ENCODE measurements at places on chromosomes 6 and 20.

- no peak for DNase-seq
Observed at GRCh38 chr6:118933855-118934460, 1.0 kb downstream of the MCM9 start.

- no peak for DNase-seq
Observed at GRCh38 chr6:166471797-166472260, 89.1 kb upstream of the MPC1 start.

GRCh38 chr20:22799687-22800086, 215.3 kb upstream of the FOXA2 start:
- DNase-seq: no peak

- no peak for DNase-seq
Observed at GRCh38 chr6:11702089-11702488, 76.5 kb downstream of the ADTRP start.

- no peak for DNase-seq
Observed at GRCh38 chr20:4109307-4109940, 94.1 kb upstream of the RNF24 start.

DNA sequence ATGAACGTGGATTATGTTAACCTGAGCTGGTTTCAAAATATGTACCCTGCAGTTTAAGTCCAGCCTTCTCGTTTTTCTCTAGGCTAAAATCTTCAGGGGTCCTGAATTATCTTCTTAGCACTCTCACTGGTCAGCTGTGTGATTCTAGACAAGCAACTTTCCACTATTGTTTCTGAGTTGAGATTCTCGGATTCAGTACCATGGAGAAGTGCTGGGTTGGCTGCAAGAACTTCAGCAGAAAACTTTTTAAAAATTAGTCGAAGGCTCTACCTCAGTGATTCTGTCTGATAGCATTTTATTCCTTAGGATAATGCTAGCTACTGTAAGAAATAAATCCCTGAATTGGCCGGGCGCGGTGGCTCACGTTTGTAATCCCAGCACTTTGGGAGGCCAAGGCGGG, 173.7 kb downstream of the GRM1 start:
- DNase-seq: no peak

- DNase-seq: no peak
Observed at GRCh38 chr20:10705801-10706459, 32.1 kb upstream of the JAG1 start.

DNA sequence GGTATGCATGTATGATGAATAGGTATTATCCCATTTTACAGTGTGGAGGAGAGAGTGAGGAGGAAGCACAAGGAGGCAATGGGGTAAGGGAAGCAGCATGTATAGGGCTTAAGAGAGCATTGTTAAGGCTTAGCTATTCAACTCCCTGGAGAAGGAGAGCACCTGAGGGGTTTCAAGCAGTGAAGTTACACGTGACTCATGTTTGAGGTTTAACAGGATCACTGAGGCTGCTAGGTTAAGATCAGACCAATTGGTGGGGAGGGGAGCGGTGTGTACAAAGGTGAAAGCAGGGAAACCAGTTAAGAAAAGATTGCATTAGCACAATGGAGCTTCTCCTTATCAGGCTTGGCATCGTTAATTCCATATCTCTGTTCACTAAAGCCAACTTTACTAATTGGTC, 64.4 kb upstream of the NHSL1 start:
- DNase-seq: no peak

- no peak for DNase-seq
Observed at GRCh38 chr20:33408716-33409654, 7.7 kb upstream of the CDK5RAP1 start.

GRCh38 chr6:168103050-168103830, 24.2 kb upstream of the FRMD1 start:
- DNase-seq: no peak

DNA sequence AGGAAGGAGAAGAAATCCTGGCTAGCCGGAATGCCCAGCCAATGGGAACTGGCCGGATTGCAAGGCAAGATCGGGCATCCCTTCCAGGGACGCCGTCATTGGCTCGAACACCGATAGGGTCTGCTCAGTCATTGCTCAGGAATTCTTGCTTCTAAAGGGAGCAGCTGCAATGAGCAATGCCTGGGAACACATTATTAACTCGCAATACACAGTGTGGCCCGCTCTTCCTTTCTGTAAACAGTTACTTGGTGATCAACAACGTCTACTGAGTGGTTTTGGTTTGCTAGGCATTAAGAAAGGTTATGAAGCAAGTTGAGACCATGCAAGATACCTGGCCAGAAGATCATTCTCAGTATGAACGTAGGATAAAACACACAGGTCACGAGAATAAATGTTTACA, 165.4 kb upstream of the CITED2 start:
- DNase-seq: peak; percentile 58

GRCh38 chr6:25137480-25137879, 141.7 kb upstream of the CARMIL1 start:
- DNase-seq: no peak

DNA sequence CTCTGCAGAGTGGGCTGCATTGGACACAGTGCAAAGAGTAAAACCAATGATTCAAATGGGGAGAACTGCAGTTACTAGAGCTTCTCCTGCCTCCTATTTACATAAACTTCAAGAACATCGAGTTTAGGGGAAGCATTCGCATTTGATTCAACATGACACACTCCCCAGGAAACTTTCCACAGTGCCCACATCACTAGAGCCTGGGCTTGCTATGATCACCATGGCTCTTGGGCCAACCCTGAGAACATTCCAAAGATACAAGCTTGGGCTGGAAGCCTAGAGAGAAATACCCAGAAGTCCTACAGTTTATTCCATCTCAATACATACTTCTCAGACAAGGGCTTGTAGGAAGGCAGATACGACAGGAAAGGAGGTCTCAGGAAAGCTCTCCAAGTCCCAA, 337.9 kb downstream of the CD83 start:
- no peak for DNase-seq

- DNase-seq: no peak
Observed at GRCh38 chr6:105902401-105903031, 183.6 kb upstream of the PRDM1 start.

DNA sequence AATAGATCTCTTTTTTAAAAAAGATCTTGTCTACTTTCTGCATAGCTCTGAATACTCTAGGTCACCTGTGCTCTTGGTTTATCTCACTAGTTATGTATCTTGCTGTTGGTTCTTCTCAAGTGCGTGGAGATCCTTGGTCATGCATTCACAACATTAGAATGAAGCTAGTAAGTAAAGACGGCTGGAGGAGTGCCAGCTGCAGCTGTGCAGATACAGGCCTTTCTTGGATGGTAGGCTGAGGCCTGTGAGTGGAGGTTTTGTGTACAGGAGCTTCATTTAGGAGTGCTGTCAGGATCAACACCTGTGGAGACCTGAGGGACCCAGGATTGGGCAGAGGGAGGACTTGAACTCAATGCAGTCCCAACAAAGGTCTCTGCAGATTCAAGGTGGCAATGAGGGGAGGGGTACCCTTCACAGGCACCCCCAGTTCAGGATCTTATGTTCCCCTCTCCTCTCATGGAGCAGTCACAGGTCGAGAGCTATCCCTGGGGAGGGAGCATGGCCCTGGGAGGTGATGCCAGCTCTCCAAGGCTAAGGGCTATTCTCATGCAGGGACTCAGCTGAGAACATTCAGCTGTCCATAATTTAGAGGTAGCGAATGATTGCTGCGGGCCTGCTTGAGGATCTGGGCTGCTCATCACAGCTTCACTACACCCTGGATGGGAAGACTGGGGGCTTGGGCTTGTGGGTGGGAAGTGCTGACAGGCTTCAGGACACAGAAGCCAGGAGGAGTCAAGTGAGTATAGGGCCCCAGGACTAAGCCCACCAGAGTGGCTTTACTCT, 98.9 kb upstream of the ENPP5 start:
- DNase-seq: peak; percentile 42

DNA sequence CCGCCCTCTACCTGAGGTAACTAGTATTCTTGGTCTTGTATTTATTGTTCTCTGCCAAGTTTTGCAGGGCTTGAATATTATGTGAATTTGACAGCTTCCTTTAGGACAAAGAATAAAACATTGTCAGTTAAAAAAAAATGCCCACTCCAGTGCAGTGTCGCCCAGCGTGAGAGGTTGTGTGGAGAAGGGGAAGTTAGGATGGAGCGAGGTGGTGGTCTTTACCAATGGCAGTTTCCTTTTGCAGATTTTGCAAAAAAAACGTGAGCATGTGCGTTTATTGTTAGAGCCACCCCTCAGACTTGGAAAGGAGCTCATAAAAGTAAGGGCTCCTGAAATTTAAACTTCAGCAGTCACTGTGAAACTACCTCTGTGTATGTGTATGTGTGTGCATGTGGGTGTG, 28.3 kb downstream of the UST start:
- DNase-seq: no peak

- DNase-seq: no peak
Observed at GRCh38 chr6:56278171-56278591, 30.8 kb upstream of the COL21A1 start.

DNA sequence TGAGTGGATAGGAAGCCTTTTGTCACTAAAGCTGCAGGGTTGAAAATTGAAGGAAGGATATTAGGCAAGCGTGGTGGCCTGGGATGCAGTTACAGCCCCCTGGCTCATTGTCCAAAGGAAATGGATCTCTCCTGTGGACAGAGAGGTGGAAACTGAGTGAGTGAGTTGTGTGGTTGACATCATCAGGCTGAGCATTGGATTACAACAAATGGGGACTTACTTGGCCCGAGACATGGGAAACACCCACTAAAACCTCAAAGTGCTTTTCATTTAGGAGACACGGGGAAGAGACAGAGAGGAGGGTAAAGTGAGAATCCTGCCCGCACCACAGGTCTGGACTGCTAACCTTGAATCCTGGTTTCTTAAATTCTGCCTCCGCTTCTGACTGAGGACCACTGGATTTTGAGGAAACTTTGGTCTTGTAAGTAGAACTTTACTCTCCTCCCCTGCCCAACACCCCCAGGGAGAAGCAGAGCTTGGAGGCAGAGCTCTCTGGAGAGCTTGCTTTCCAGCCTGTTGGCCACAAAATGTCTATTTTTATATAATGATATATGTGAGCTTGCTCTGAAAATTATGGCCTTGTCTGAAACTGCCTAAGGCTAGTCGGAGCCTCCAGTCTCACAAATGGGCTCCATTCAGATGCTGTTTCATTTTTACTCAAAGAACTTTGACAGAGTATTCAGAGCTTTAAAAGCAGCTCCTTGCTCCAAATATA, at the start of gene PKIG:
Gene PKIG (plus strand): TSS at position 269 of the 715 bp plus-strand sequence. CDS start 31,978 bp downstream, outside the sequence.
- peak; percentile 80 for DNase-seq

DNA sequence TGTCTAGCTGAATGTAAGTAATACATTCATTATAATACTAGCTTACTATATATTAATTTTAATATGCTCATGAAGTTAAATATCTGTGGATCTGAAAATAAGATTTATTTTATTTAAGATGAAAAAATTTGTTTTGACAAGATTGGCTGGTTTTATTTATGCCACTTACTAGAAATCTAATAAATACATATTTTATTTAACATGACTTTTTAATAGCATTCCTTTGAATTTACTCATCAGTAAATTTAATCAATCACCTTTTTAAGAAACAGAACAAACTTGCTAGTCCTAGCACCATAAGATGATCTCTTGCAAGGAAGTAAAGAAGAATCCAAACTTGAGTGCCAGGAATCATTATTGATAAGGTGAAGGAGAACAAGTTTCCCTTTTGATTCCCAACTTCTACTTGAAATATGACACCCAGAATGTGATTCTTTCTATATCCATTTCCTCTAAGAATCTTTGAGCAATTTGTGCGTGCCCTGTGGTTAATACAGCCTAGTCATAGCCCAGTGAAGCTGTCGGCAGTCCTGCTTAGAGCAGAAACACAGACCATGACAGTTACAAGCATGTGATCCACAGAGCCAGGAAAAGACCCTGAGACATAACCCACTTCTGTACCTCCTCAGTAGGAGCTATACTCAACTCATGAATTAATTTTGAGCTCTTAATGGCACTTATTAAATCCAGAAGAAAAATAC, 282.3 kb upstream of the QKI start:
- DNase-seq: no peak

GRCh38 chr6:116218172-116218633, 35.7 kb downstream of the TSPYL4 start:
- no peak for DNase-seq

- DNase-seq: no peak
Observed at GRCh38 chr6:144012534-144012933, 4.5 kb upstream of the PLAGL1 start.

- no peak for DNase-seq
Observed at GRCh38 chr6:130991422-130992137, 71.5 kb downstream of the EPB41L2 start.

DNA sequence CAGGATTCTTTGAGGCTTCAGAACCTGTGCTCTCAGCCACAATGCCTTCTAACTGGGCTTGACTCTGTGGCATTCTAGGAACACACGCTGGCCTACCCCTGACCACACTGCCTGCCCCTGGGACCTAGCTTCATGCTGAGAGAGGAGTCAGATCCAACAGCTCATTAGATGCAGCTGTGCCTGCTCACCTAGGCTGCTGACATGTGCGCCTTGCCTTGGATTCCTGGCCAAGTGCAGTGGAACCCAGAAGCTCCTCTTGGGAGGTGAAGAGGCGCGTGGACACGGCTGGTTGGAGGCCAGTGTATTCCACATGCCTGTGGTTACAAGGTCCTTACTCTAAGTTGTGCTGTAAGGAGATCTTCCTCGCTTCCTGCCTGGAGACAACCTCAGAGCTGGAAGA, 24.7 kb upstream of the KCNK16 start:
- DNase-seq: no peak

DNA sequence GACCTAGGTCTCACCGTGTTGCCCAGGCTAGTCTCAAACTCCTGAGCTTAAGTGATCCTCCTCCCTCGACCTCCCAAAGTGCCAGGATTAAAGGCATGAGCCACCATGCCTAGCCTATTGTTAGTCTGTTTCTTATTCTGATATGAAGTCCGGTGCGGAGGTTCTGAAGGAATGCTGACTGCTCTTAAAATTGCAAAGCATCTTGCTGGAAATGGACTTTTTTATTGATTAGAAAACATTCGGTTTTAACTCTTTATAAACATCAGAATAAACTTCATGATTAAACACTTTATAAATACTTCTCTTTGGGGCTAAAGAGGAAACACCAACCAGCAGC, 3.2 kb downstream of the TNFAIP3 start:
- DNase-seq: no peak

DNA sequence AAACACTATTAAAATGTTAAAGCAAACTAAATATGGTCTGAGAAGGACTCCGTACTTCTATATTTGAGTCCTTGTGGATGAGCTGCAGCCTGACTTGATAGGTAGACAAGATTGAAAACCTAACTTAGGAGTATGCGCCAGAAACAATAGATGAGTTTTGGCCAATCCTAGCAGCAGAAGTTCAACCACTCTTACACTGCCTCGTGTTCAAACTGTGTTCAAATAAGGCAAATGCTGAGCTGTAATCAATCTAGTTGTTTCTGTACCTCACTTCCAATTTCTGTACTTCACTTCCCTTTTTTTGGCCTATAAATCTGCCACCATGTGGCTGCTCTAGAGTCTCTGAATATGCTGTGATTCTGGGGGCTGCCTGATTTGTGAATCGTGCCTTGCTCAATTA, 13.2 kb upstream of the SERINC1 start:
- DNase-seq: no peak

- no peak for DNase-seq
Observed at GRCh38 chr6:131366223-131366622, 206.8 kb upstream of the ARG1 start.

GRCh38 chr20:884983-885952, 30.9 kb downstream of the ANGPT4 start:
- DNase-seq: peak; percentile 58

GRCh38 chr20:40010483-40010882, 678.6 kb downstream of the MAFB start:
- peak; percentile 24 for DNase-seq
